Upper lobe of left lung (tissue), 6 donors: ENCODE measurements at places on chromosomes 5 and 9. TPM values are rescaled to one million over a fixed set of nuclear protein-coding genes. Genes with fewer than 3 reads are reported as not detected.

DNA sequence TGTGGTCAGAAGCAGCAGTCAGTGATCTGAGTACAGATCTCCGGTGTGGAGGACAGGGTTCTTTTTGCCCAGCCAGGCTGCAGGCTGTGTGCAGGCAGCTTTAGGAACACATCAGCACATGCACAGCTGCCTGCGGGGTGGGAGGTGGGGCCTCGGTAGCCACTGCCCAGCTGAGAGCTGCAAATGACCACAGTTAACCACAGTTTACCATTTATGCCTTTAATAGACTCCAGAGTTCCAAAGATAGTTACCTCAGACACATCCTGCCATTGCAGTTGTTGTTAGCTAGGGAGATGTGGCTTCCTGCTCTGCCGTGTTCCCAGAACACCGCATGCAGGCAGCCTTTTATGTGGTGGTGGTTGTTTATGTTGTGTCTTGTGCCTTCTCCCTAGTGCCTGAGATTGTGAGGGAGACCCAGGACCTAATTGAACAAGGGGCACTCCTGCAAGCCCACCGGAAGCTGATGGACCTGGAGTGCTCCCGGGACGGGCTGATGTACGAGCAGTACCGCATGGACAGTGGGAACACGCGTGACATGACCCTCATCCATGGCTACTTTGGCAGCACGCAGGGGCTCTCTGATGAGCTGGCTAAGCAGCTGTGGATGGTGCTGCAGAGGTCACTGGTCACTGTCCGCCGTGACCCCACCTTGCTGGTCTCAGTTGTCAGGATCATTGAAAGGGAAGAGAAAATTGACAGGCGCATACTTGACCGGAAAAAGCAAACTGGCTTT, 10.2 kb downstream of the EXOC3 start:
- peak; percentile 19 for DNase-seq
- no peak overlapping the region for H3K27ac ChIP-seq
- H3K36me3 ChIP-seq: peaks cover 39% of the 10 kb centered on the region
- no peaks in the 10 kb centered on the region for H3K4me1 ChIP-seq
- H3K27me3 ChIP-seq: no peaks in the 10 kb centered on the region
- no peak overlapping the region for H3K4me3 ChIP-seq

GRCh38 chr5:139183502-139183901, 14.7 kb downstream of the SIL1 start:
- H3K36me3 ChIP-seq: no peaks in the 10 kb centered on the region
- no peaks in the 10 kb centered on the region for H3K27me3 ChIP-seq
- no peak for DNase-seq
- H3K4me3 ChIP-seq: no peak overlapping the region
- no peak overlapping the region for H3K27ac ChIP-seq

DNA sequence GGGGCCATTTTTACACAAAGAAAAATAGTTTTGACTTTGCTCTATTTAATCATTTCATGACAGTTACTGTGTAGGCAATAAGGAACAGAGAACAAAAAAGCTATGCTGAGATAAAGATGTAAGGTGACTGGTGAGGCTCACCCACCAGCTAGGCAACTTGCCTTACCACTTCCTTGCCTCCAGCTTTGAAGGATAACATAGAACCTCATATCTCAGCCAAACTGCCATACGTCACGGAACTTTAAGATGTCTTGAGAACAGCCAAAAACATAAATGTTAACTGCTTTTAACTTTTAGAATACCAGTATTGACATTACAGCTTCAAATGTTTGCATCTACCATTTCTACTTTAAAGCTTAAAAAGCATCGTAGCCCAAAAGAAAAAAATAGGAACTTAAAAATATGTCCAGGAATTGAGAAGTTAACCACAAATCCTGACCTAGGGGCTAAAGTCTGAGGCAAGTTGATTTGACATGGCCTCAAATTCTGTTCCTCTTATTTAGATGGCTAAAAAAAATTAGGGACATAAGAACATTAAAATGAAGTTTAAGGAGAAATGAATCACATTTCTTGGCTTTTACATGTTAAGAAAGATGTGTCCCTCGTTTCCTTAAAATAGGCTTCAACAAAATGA, 7.7 kb upstream of the GCNT4 start:
- no peak overlapping the region for H3K4me3 ChIP-seq
- no peaks in the 10 kb centered on the region for H3K27me3 ChIP-seq
- no peak for DNase-seq
- H3K27ac ChIP-seq: no peak overlapping the region
- H3K36me3 ChIP-seq: no peaks in the 10 kb centered on the region

- no peaks in the 10 kb centered on the region for H3K36me3 ChIP-seq
- no peak for DNase-seq
- H3K4me3 ChIP-seq: no peak overlapping the region
- H3K27me3 ChIP-seq: no peaks in the 10 kb centered on the region
Measured at GRCh38 chr5:142411103-142411502, 86.3 kb upstream of the SPRY4 start.

Gene MSX2
- 1.6 TPM for total RNA-seq

- no peaks in the 10 kb centered on the region for H3K4me1 ChIP-seq
Measured at GRCh38 chr5:80777347-80778287, 122.8 kb upstream of the DHFR start.

GRCh38 chr9:109391176-109391575, 70.3 kb upstream of the EPB41L4B start:
- no peak for DNase-seq
- no peak overlapping the region for H3K4me3 ChIP-seq
- H3K27me3 ChIP-seq: no peaks in the 10 kb centered on the region
- no peaks in the 10 kb centered on the region for H3K36me3 ChIP-seq
- no peak overlapping the region for H3K27ac ChIP-seq
- no peaks in the 10 kb centered on the region for H3K4me1 ChIP-seq

GRCh38 chr5:88808153-88808552, 74.8 kb downstream of the MEF2C start:
- no peaks in the 10 kb centered on the region for H3K36me3 ChIP-seq
- H3K27me3 ChIP-seq: no peaks in the 10 kb centered on the region
- H3K27ac ChIP-seq: no peak overlapping the region
- DNase-seq: no peak

- no peak overlapping the region for H3K4me3 ChIP-seq
- no peak overlapping the region for H3K27ac ChIP-seq
- DNase-seq: no peak
- H3K27me3 ChIP-seq: no peaks in the 10 kb centered on the region
- H3K36me3 ChIP-seq: no peaks in the 10 kb centered on the region
Measured at GRCh38 chr9:68651280-68651893, 53.7 kb upstream of the PIP5K1B start.

- H3K27ac ChIP-seq: no peak overlapping the region
- no peaks in the 10 kb centered on the region for H3K27me3 ChIP-seq
- H3K36me3 ChIP-seq: no peaks in the 10 kb centered on the region
- H3K4me3 ChIP-seq: no peak overlapping the region
- no peak for DNase-seq
Measured at GRCh38 chr5:53246042-53246836, 136.7 kb upstream of the MOCS2 start.

Gene CXXC5
- 29.5 TPM for total RNA-seq

DNA sequence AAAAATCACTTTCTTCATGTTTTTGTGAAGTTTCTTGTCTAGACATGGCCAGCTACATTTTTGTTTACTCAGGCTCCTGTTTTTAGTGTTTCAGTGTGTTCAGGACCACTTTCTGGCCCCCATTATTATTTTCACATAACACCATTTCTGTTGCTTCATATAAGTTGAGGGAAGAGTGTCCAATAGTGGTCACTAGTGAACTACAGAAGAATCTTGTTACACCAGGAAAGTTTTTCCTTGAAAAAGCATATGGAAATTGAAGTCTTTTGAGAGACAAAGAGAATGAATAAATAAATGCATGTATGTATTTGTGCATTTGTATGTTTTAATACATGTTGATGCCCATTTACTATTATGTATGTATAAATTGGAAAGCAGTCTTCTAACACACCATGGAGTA, 3.8 kb downstream of the ADAMTSL1 start:
- H3K4me3 ChIP-seq: no peak overlapping the region
- H3K27me3 ChIP-seq: no peaks in the 10 kb centered on the region
- peaks cover 5% of the 10 kb centered on the region for H3K4me1 ChIP-seq

Gene SLC36A2
- not detected for total RNA-seq

Gene TRAF2
- 10.6 TPM for total RNA-seq

GRCh38 chr5:464843-465590, 22.0 kb downstream of the EXOC3 start:
- H3K36me3 ChIP-seq: peaks cover 15% of the 10 kb centered on the region
- no peaks in the 10 kb centered on the region for H3K4me1 ChIP-seq
- no peak overlapping the region for H3K27ac ChIP-seq
- peak; percentile 85 for DNase-seq
- no peak overlapping the region for H3K4me3 ChIP-seq

DNA sequence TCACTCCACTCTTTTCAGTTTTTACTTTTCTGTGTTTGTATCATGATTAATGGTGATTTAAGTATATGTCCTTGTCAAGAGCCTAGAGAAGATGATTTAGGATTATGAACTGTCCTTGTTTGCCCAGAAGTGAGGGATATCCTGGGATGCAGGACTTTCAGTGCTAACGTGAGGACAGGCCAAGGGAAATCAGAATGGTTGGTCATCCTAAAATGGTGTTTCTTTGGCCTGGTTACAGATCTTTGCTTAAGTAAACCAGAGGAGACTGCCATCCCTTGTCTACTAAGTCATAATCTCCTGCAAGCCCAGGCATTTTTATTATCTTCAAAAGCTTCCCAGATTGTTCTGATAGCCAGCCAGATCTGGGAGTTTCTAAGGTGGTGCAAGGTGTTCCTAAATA, 22.3 kb upstream of the DPYSL3 start:
- no peaks in the 10 kb centered on the region for H3K36me3 ChIP-seq
- H3K4me3 ChIP-seq: no peak overlapping the region
- H3K27ac ChIP-seq: no peak overlapping the region
- no peaks in the 10 kb centered on the region for H3K4me1 ChIP-seq

GRCh38 chr9:122058051-122058450, 35.1 kb downstream of the TTLL11 start:
- DNase-seq: no peak
- no peak overlapping the region for H3K27ac ChIP-seq
- H3K4me1 ChIP-seq: no peaks in the 10 kb centered on the region
- H3K4me3 ChIP-seq: no peak overlapping the region

Gene PCDHGA7
- 2.3 TPM for total RNA-seq

- no peaks in the 10 kb centered on the region for H3K4me1 ChIP-seq
- no peak for DNase-seq
- H3K4me3 ChIP-seq: no peak overlapping the region
- no peaks in the 10 kb centered on the region for H3K27me3 ChIP-seq
Measured at GRCh38 chr9:108012886-108013665, 523.5 kb upstream of the KLF4 start.

- H3K36me3 ChIP-seq: no peaks in the 10 kb centered on the region
- no peaks in the 10 kb centered on the region for H3K27me3 ChIP-seq
- no peaks in the 10 kb centered on the region for H3K4me1 ChIP-seq
- H3K4me3 ChIP-seq: no peak overlapping the region
- no peak for DNase-seq
Measured at GRCh38 chr5:66356011-66356565, 212.0 kb downstream of the SREK1 start.

GRCh38 chr9:76725011-76725546, 39.2 kb upstream of the PCA3 start:
- H3K4me3 ChIP-seq: no peak overlapping the region
- DNase-seq: no peak
- no peaks in the 10 kb centered on the region for H3K27me3 ChIP-seq
- H3K4me1 ChIP-seq: no peaks in the 10 kb centered on the region
- no peak overlapping the region for H3K27ac ChIP-seq

GRCh38 chr9:126157423-126157822, 169.2 kb upstream of the MVB12B start:
- H3K4me1 ChIP-seq: no peaks in the 10 kb centered on the region
- H3K36me3 ChIP-seq: no peaks in the 10 kb centered on the region
- no peak overlapping the region for H3K4me3 ChIP-seq
- no peaks in the 10 kb centered on the region for H3K27me3 ChIP-seq
- H3K27ac ChIP-seq: no peak overlapping the region

- H3K27ac ChIP-seq: no peak overlapping the region
- H3K27me3 ChIP-seq: no peaks in the 10 kb centered on the region
- H3K4me1 ChIP-seq: no peaks in the 10 kb centered on the region
- DNase-seq: no peak
Measured at GRCh38 chr5:172626031-172626581, 15.0 kb upstream of the NEURL1B start.

GRCh38 chr5:151448038-151448985, 909 bp downstream of the SLC36A1 start:
- no peak for DNase-seq
- H3K4me3 ChIP-seq: peak overlapping the region; percentile 76
- H3K36me3 ChIP-seq: no peaks in the 10 kb centered on the region
- peaks cover 26% of the 10 kb centered on the region for H3K4me1 ChIP-seq
- H3K27me3 ChIP-seq: no peaks in the 10 kb centered on the region
- H3K27ac ChIP-seq: peak overlapping the region; percentile 87

- no peaks in the 10 kb centered on the region for H3K27me3 ChIP-seq
- H3K36me3 ChIP-seq: no peaks in the 10 kb centered on the region
- no peak overlapping the region for H3K4me3 ChIP-seq
Measured at GRCh38 chr9:38288502-38288901, 104.0 kb upstream of the ALDH1B1 start.

Gene PKD2L2
- not detected for total RNA-seq

DNA sequence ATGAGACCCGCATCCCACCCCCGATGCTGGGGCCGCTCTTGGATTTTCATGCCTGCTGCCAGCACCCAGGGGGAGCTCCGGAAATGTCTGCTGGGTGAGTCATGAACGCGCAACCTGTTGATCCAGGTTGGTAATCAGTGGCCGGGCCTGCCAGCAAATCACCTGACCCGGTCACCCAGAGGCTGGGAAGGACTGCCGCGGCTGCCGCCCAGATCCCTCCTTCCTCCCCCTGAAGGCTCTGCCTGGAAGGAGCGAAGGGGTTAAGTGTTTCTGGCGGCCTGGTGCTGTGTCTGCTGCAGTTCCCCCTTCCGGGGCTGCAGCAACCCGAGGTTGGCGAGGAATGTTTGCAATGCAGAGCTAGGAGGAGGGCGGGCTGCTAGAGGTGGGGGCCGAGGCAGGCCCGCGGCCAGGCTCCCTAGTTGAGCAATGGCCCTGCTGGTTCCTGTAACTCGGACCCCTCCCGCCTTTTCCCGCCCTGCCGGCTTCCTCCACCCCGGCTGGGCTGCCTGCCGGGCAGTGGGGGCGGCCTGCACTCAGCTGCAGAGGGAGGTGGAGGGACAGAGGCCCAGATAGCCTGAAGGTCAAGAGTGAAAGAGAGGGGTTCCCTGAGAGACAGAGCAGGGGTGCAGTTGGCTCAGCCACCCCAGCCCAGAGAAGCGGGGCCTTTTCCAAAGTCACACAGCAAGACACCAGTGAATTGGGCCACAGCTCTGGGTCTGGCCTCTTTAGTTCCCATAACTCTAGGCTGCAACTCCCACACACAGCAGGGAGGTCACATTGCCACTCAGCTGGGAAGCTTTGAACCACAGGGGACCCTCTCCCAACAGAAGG, 156.3 kb upstream of the IER5L start:
- DNase-seq: peak; percentile 95
- no peaks in the 10 kb centered on the region for H3K27me3 ChIP-seq
- H3K27ac ChIP-seq: peak overlapping the region; percentile 88
- H3K4me3 ChIP-seq: peak overlapping the region; percentile 28
- H3K36me3 ChIP-seq: no peaks in the 10 kb centered on the region

GRCh38 chr5:149133795-149134777, 7.2 kb upstream of the ABLIM3 start:
- H3K4me1 ChIP-seq: peaks cover 11% of the 10 kb centered on the region
- no peaks in the 10 kb centered on the region for H3K27me3 ChIP-seq
- H3K36me3 ChIP-seq: no peaks in the 10 kb centered on the region
